Omental fat pad (tissue), 4 donors: ENCODE measurements at places on chromosomes 6 and 20.

DNA sequence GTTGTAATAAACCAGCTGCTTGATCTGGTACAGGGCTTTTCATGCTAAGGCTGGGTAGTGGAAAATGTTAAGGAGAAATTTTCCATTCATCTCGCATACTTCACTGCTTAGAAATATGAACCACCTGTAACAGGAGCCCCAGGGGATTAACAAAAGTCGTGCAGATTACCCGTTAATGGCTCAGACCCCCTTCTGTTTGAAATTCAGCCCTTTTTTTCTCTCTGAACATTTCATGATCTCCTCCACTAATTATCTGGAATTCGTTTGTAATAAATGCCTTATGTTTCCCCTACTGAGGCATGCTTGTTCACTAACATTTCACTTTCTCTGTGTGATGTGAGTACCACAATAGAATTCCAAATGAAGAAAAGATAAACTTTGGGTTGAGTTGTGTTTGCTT is 336.4 kb upstream of the HSF2 start:
- no peak for DNase-seq

- no peak for DNase-seq
These were observed 18.7 kb downstream of the POFUT1 start for GRCh38 chr20:32226391-32226790.

DNA sequence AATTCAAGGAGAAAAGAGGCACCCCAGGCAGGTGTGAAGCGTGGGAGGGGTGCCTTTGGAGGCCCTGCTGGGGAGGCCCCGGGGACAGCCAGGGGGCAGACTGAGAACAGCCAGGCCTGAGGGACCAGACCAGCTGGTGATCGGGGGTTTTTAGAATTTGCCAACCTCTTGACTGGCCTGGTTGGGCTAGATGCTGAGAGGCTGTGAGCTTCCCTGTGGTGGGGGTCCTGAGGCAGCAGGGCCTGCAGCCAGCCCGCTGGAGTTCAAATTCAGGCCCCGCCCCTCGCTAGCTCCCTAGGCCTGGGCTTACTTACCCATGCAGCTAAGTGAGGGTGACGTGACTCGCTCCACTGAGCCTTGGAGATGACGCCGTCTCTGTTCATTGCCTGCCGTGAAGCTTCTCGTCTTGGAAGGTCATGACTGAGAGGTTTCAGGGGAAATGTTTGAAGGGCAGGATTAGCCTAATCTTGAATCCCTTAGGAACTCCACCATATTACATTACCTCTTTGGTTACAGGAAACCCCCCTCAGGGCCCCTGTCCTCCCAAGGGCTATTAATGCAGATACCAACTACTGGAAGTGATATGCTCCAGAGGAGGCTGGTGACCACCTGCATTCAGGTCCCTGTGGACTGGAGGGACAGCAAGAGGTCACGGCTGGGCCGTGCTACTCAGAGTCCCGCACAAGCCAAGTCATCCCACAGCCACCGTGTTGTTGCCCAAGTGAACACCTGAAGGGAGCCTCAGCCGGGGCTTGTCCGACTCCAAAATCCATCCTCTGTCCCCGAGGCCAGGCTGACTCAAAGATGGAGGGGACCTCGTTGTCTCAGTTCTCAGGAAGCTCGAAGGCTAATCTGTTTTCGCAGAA is 73.9 kb upstream of the DUSP22 start:
- no peak for DNase-seq

DNA sequence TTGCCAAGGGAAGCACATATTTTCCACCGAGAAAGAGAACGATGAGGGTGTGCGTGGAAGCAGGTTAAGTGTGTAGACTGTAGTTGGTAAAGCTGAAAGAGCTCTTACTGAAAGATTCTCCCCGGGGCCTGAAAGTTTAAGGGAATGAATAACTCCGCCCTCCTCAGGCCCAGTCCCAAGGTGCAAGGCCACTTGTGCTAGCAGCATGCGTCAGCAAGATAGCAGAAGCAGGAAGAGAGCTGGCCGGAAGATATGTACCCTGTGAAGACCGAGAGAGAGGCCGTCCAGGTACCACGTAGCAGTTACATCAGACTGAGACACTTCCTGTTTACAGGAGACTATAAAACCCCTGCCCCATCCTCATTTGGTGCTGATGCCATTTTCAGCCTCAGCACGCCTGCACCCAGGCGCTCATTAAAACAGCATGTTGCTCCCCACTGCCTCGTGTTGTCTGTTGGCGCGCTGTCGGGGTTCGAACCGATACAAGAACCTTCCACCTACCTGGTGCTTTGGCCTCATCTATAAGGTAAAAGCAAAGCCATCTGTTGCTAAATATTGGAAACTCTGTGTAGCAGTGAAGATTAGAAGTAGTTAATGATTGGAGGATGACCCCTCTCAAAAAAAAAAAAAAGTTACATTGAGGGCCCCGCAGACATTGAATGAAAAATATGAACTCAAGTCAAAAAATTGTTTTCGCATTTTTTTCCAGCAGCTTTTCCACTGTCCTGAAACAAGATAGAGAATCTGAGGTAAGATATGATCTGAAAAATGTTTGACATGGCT is 18.6 kb upstream of the FAM135A start:
- no peak for DNase-seq

DNA sequence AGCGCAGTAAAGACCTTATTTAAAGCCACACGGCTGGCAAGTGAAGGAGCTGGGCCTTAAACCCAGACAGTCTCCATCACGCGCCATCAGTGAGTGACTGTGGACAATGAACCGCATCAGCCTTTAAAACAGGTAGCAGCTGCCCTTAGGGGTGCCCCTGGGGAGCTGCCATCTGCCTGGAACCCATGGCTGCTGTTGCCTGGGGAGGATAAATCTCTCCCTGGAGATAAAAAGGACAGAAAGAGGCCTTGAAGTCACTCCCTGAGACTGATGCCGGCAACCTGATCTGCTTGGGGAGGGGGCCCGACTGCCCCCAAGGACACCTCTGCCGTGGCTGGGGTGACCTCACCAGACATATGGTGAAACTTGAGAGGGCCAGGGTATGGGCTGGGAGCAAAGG is 73.5 kb downstream of the PREX1 start:
- DNase-seq = no peak

- no peak for DNase-seq
These were observed 247.3 kb downstream of the ZNF217 start for GRCh38 chr20:53346335-53346648.

- DNase-seq = no peak
These were observed 4.9 kb downstream of the VGLL2 start for GRCh38 chr6:117270055-117270842.

DNA sequence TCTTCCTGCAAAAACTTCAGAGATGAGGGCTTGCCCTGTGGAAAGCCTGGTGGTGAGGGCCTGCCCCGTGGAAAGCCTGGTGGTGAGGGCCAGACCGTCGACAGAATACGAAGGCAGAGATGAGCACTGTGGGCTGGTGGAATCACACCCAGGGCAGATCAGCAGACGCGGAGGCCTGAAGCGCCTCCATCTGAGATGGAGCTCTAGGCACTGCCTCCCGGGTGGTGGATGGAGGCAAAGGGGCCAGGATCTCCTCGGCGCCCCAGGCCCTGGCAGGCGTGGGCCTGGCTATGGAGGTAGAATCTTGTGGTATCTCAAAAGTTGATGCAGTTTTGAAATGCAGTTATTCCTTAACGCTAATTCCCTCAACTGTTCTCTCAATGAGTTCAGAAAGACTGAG is 104.8 kb downstream of the PSMB1 start:
- DNase-seq = no peak

DNA sequence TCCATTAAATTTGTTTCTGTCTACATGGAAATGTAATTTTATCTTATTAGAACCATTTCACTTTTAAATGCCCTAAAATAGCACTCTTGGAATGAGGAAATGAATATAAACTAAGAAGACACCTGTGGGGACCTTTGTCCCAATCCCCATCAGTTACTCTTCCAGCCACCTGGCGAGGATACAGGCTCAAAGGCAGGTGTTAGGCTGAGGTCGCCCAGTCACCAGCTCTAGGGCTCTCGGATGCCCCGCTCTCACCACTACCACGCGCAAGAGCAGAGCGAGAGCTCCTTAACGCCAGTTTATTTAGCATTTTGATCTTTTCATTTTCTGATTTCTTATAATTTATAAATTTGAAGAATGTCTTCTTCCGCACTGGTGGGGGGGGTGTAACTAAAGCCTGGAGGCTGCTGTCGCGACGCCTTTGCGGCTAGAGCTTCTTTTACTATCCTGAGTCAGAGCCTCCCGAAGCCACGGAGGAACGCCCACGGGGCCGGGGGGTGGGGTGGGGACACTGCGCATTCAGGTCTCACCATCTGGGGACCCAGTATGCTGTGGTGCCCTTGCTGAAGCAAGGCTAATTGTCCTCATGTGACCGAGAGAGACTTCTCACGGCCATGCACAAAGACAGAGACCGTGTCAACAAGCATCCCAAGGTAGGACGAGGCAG is 38.7 kb upstream of the AFDN start:
- no peak for DNase-seq

GRCh38 chr6:37531437-37532036 is 31.8 kb upstream of the CCDC167 start:
- no peak for DNase-seq

DNA sequence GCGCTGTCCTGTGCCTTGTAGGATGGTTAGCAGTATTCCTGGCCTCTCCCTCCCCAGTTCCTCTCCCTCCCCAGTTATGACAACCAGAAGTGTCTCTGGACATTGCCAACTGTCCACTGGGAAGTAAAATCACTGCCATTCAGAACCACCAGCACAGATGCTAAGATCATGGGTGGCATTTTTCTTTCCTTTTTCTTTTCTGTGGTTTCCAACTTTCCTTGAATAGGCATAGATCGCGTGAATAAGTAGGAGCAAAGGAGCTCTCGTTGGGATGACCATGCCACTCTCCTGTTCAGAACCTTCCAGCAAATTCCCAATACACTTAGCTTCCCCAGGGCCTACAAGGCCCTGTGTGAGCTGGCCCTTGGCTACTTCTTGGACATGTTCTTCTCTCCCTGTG is 59.0 kb downstream of the EYA2 start:
- DNase-seq = no peak

DNA sequence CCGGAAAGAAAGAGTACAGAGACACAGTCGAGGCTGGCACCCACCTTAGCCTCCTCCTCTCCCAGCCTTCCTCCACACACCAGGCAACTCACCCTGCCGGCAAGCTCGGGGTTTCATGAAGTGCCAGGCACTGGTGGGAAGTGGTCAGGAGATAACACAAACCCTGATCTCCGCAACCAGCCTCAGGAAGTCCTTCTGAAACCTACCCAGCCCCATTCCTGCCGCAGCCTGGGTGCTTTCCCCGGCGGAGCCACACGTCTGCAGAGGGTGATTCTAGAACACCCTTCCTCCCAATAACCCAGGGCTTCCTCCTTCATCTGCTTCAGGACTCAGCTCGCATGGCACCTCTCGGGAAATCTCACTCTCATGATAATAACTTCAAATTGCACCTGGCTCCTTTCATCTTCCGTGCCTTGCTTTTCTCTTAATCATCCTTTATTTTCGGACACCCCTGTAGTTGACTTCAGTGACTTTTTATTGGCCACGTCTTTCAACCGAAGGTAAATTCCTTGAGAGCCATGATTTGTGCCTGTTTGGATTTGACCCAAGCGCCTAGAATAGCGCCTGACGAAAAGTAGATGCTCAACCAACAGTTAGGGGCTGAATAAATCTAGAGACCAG is 8.7 kb upstream of the HLA-E start:
- DNase-seq = no peak

DNA sequence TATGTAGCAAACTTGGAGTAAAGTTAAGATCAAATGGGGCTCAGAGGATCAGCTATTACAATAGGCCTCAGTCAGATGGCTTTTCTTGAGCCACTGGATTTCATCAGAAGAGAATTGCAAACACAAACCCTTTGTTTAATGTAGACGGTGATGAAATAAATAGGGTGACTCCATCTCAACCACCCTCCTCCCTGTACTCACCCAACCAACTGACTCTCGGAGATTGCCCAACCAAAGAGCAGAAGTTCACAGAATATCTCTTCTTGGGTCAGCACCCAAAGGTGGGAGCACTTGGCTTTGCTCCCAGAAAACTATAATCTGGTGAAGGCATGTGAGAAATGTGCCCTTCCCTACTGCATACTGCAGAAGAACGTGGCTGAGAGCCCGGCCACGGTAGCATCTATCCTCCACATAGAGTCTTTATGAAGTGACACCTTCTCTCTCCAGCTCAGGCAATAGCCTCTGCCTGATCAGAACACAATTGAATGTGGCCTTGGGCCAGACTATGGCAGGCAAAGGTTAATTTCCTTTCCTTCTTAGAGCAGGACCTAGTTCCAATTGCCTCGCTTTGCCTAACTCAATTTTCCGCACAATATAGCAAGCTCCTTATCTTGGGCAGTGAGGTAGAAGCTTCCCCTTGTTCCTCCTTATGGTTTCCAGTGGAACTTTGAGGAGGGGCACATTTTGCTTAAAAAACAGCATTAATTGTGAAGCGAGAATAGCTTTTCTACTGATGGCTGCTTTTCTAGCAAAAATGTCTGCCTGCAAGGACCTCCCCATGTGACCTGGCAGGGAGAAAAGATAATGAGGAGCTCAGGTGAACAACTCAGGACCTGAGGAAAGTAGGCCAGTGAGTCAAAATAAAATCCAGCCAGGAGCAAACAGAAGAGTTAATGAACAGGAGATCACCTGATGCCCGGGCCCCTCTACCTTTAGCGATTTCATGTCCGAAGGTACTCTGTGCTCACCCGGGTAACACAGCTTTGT is 79.4 kb downstream of the GFOD1 start:
- no peak for DNase-seq

- DNase-seq = no peak
These were observed 85.6 kb downstream of the QKI start for GRCh38 chr6:163500105-163500504.

- DNase-seq = no peak
These were observed 29.4 kb downstream of the NCOA5 start for GRCh38 chr20:46060301-46060881.

DNA sequence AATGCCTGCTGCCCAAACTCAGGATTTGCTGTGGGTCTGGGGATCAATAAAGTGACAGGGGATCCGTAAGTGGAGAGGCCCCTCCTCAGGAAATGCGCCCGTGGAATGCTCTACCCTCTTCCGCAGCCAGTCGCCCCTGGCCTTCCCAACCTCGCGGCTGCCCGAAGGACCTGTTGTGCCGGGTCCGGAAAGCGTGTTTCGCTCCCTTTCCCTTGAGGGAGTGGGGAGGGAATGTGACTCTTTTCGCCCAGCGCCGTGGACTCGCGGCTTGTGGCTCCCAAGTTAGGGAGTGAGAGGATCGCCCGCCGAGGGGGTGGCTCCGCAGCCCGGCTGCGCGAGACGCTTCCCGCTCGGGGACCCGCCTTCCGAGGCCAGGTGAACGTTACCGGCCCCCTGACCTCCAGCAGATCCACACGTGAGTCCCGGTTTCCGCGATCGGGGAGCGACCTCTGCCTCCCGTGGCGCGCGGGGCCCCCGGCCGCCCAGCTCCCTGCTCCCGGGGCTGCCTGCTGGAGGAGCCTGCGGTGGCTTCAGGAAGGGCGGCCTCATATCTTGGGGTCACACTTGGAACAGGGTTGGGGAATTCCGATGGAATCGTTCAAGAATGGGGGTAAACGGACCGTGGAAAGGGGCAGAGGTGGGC is 666 bp downstream of the TPD52L1 start:
- no peak for DNase-seq

DNA sequence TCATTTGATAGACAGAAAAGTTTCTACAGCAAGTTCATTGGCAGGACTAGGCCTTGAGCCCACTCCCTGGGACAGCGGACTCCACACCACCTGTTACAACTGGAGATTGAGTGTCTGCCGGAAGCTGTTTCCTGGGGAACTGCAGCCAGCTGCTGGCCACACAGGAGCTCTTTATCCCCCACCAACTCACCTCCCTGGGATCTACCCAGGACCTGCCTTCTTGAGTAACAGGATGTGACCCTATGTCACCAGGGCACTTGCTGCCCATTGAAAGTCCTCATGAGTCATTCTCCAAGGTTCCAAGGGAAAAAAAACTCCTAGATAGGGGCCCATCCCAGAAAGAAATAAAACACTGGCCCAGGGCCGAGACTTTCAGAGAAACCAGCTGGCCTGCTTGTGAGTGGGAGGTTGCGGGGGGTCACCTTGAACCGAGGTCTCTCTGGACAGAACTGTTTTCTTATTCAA is 37.4 kb upstream of the SLC9A8 start:
- no peak for DNase-seq
